ENCODE measurements at places on chromosomes 2 and 18.

GRCh38 chr18:21996351-21996826 is 173.0 kb upstream of the GATA6 start:
- no peak for DNase-seq

DNA sequence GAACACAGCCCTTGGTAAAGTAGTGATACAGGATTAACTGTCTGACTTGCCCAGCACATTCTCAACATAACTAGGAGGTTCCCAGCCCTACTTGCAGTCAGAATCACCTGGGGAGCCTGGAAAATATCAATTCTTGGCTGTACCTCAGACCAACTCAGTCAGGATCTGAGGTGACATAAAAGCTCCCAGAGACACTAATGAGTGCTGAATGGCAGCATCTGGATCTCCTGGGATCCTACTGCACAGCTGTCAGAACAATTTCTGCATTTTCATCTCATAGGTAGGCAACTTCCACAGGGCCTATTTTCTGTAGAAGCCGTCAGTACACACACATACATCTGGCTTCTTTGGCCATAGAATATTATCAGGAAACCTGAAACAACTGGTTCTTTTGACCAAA is 138.8 kb downstream of the MYO5B start:
- DNase-seq: no peak

GRCh38 chr2:33266467-33266866 is 210.0 kb upstream of the RASGRP3 start:
- DNase-seq: no peak

- DNase-seq: no peak
Measured at GRCh38 chr2:197558393-197558792, 42.5 kb downstream of the MOB4 start.

DNA sequence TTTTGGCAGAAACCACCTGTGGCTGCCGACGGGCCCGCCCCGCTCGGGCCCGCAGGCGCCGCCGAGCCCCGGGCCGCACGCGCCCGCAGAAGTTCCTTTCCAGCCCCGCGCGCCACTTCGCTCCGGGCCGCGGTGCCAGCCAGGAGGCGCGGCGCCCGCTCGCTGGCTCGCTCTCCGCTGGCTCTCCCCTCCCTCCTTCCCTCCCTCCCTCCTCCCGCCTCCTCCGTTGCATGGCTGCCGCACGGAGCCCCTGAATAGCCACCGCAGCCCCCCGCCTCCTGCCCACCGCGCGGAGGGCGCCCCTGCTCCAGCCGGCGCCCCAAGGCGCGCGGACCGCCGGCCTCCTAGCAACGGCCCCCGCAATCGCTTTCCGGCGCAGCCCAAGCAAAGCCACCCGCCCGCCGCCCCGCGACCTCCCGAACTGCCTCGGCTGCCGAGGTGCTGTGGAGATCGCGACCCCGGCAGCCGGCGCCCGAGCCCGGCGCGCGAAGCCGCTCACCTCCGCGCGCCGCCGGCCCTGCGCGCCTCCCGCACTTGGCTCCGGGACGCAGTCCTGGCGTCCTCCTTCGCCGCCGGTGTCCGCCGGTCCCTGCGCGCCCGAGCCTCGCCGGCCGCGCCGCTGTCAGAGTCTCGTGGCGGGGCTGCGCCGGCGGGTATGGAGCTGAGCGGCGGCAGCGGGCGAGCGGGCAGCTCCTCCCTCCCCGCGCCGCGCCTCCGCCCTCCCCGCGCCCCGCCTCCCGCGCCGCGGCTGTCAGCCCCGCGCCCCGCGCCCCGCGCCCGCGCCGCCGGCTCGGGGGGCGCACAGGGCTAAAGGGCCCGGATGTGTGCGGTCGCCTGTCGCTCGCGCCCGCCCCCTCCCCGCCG is at the start of gene ZBTB7C:
TSS of gene ZBTB7C (minus strand) at position 657 of the 864 bp plus-strand sequence.
- no peak for DNase-seq
